Stromal cell of bone marrow (primary cell): ENCODE measurements at places on chromosomes 5 and 9.

DNA sequence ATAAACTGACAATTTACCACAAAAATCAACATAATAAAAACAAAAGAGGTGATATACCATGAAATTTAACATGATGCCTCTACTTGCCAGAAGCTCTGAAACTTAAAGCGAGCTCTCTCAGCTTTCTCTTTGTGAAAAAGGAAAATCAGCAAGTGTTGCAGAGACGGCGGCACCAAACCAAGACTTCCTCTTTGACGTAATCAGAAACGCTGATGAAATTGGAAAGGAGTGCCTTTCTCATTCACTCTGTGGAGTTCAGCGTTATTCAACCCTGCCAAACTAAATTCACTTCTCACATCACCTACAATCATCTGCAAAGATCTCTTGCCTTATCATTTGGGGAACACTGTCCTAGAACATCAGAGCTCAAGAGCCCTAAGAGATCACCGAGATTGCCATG, 32.2 kb downstream of the ANXA6 start:
- DNase-seq = no peak

DNA sequence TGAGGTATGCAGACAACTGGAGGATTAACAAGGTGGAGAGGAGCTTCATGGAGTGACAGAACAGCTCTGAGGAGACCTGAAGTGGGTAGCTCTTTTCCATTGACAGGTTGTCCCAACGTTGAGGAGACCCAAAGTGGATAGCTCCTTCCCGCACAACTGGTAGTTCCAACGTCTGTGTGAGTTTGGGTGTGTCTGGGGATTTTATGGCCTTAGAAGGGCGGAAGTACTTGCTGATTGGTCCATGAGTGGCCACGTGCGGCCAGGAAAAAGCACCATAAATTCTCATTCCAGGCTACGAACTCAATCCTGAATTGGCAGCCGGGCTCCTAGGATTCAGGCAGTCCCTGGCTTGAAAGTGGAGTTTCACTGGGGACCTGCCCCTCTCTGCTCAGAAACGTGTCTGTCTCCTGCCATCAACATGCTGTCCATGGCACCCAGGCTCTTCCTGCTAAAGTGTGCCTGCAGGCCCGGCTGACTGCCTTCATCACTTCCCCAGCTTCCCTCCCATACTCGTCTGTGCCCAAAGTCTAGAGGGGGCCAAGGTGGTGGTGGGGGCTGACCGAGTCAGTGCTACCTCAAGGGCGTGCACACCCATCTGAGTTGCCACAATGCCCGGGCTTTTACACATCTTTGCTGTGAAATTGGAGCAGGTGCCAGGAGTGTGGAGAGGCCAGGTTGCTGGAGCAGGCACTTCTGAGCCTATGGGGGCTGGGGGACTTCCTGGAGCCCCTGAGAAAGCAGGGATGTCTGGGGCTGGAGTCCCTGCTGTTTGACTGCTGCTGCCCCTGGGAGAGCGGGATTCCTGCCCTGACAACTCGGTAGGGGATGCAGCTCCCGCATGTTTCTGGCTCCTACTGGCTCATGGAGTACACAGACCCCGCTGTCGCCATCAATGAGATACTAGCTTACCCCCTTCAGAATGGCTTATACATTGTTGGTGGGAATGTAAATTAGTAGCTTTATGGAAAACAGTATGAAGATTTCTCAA, 2034.6 kb upstream of the ACO1 start:
- DNase-seq = no peak

DNA sequence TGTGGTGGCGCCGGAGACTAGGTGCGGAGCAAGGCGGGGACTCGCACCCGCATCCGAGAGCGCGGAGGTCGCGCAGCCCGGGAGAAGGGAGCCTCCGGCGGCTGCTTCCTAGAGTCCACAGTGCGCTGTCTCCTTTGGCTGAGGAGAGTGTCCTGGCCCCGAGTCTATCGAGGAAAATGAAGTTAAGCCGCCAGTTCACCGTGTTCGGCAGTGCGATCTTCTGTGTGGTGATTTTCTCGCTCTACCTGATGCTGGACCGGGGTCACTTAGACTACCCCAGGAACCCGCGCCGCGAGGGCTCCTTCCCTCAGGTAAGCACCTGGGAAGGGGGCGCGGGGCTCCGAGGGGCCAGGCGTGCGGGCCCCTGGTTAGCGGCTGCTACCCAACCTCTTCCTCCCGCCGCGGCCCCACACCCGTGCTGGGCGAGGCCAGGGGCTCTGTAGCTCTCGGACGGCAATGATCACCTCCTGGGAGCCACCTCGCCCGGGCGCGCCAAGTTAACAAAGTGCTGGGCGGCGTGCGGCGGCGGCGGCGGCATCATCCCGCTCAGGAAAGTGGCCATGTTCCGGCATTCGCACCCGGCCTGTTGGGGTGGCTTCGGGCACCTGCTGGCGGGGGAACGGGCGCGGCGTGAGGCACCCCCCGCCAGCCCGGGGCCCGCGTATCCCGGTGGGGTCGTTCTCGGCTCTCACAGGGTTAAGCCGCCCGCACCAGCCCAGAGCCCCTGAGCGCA, 681 bp downstream of the MAN2A1 start:
- DNase-seq = no peak

DNA sequence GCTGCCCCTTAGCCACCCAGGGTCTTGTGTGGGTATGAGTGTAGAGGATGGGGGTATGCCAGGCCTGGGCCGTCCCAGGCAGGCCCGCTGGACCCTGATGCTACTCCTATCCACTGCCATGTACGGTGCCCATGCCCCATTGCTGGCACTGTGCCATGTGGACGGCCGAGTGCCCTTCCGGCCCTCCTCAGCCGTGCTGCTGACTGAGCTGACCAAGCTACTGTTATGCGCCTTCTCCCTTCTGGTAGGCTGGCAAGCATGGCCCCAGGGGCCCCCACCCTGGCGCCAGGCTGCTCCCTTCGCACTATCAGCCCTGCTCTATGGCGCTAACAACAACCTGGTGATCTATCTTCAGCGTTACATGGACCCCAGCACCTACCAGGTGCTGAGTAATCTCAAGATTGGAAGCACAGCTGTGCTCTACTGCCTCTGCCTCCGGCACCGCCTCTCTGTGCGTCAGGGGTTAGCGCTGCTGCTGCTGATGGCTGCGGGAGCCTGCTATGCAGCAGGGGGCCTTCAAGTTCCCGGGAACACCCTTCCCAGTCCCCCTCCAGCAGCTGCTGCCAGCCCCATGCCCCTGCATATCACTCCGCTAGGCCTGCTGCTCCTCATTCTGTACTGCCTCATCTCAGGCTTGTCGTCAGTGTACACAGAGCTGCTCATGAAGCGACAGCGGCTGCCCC, 2.6 kb downstream of the SLC35A4 start:
- DNase-seq = no peak

DNA sequence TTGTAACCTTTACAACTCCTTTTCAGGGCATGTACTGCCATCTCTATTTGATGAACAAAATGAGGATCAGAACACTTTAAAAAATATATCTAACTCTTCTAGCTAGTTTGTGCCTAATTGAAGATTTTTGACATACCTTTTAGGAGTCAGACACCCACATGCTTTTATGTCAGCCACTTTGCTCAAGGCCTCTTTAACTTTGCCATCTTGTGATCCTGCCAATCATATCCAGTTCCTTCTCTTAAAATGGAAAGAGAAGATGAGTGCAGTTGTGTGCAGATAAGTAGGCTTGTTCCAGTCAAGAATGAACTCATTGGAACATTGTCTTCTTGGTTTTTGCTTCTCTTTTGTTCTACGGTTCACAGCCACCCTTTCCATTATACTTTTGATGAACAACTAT, 425.6 kb upstream of the TNC start:
- DNase-seq = no peak

- no peak for DNase-seq
Measured at GRCh38 chr5:111488353-111488752, 24.0 kb downstream of the STARD4 start.

- peak; percentile 55 for DNase-seq
Measured at GRCh38 chr9:7760014-7760415, 39.6 kb downstream of the DMAC1 start.

DNA sequence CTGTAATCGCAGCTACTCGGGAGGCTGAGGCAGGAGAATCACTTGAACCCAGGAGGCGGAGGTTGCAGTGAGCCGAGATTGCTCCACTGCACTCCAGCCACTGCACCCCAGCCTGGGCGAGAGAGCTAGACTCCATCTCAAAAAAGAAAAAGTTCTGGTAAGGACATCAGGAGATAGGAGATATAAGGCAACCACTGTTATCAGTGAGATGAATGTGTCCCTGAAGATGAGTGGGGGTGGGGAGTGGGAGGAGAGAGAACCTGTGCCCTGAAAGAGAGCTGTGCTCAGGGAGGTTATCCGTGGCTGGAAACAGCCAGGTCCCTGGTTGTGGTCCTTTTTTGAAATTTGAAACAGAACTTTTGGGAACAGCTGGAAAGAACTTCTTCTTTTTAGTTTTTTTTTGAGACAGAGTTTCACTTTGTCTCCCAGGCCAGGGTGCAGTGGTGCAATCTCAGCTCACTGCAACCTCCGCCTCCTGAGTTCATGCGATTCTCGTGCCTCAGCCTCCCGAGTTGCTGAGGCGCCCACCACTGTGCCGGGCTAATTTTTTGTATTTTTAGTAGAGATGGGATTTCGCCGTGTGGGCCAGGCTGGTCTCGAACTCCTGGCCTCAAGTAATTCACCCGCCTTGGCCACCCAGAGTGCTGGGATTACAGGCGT, 2.6 kb downstream of the PTPA start:
- DNase-seq = no peak

- no peak for DNase-seq
Measured at GRCh38 chr9:38423273-38423972, 831 bp downstream of the IGFBPL1 start.

DNA sequence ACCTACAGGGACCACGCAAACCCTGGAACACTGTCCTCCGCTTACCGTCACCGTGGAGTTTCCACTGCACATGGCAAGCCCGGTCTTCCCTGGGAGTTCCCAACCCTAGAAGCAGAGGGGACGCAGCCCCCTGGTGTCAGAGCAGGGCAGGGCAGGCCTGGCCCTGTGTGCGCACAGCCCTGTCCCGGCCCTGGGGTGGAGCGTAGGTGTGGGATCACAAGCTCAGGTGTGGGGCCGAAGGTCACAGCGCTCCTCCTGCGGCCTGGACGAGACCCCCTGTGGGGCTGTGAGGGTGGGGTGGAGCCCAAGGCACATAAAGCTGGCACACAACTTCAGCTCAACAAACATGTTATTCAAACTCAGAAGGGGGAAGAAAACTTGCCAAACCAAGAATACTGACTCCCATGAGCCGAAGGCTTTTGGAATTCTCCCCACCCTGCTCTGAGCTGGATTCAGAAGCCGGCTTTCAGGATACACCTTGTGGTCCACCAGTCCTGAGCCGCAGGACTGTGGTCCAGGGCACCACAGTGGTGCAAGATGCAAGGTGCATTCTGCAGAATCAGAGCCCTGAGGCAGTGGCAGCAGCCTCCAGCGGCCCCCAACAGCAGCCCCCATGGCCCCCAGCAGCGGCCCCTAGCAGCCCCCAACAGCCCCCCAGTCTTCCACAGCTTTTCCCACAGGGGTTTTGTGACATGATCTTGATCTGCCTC, 11.8 kb upstream of the EXOC3 start:
- DNase-seq = no peak

GRCh38 chr5:179151286-179152118, 91.3 kb downstream of the ZNF354C start:
- no peak for DNase-seq

- no peak for DNase-seq
Measured at GRCh38 chr9:13377171-13377925, 97.9 kb upstream of the MPDZ start.

DNA sequence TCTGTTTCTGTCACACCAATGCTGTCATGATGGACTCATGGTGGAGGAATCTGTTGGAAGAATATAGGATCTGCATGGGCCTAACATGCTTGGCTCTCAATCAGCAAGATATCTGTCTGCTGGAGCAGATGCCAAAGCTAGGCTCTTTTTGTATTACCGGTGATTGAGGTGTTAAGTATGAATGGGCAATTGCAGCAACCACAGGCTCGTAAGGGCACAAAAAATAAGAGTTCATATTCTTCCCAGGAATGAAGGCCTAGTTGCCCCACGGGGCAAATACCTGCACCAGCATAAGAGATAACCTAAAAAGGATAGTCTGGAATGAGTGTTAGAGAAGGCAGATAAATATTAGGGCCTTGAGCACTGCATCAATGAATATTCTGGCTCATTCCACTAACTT, 679.5 kb upstream of the COX7C start:
- DNase-seq = no peak

DNA sequence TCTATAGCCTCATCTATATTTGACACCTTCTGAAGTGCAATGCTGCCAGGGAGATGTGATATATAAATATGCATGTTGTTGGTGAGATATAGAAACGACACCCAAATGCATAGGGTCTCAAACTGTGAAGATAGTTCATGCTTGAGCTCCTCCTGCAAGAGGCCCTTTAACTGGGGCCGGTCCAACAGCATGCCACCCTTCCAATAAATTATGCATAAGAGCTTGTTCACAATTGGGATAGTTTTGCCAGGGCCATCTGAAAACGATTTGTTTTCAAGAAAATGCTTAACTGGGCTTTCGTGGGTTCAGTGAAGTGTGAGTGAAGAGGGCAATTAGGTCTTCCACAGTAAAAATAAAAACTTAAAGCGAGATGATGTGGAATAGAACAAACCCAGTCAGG, 424.2 kb upstream of the WWC1 start:
- no peak for DNase-seq

GRCh38 chr9:72509053-72509452, 12.4 kb upstream of the TMC1 start:
- DNase-seq = peak; percentile 50

DNA sequence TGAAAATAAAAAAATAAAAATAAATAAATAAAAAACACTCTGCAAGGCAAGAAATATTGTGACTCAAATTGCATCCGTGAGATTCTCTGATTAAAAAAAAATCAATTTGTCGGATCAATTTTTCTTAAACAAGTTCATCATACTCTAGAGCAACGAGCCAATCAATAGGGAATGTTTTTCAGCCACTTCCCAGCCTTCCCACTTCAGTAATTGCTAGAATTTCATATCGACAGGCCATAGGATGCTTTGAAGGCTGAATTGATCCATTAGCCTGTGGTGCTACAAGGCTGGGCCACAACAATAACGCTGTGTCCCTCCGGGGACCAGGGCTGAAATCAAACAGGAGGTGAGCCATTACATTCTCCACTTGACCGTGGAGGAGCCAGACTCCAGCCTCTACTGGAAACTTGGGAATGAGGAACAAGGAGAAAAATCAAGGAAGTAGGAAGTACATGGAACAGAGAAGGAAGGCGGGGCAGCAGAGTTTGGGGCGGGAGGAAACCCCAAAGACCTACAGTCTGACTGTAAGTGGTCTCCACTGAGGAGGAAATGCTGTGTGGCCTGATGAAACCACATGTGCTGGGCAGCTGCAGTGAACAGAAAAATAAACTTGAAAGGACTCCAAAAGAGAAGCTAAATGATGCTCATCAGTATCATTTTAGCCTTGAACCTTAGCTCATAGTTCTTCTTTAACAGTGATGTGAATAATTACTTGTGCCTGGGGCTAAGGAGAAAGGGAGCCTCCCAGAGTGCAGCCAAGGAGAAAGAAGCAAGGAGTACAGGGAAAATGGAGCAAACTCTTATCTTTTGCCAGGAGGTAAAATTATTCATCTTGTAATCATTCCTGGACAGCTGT, 308.6 kb downstream of the TLE1 start:
- DNase-seq = no peak

GRCh38 chr9:29214690-29215253, 1641.5 kb upstream of the C9orf72 start:
- DNase-seq = no peak

- peak; percentile 37 for DNase-seq
Measured at GRCh38 chr9:114138552-114138971, 16.8 kb upstream of the COL27A1 start.
